ENCODE measurements at places on chromosomes 12 and 14.

DNA sequence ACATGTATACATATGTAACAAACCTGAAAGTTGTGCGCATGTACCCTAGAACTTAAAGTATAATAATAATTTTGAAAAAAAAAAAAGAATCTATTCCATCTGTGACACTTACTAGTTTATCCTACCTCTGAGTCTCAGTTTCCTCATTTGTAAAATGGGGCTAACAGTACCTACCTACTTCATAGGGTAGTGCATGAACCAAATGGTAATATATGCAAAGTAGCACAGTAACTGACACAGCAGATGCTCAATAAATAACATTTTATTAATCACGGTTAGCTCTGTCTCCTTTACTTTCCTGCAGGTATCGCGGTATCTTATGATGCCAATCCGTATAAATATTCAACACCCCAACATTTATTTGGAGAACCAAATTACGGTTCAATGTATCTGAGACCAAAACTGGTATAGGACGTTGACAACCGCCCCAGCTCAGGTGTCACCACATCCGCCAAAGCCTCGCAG is 703 bp downstream of the TMED10 start:
- no peak for DNase-seq

GRCh38 chr12:46617167-46617566 is 208.6 kb downstream of the SLC38A4 start:
- no peak for DNase-seq

DNA sequence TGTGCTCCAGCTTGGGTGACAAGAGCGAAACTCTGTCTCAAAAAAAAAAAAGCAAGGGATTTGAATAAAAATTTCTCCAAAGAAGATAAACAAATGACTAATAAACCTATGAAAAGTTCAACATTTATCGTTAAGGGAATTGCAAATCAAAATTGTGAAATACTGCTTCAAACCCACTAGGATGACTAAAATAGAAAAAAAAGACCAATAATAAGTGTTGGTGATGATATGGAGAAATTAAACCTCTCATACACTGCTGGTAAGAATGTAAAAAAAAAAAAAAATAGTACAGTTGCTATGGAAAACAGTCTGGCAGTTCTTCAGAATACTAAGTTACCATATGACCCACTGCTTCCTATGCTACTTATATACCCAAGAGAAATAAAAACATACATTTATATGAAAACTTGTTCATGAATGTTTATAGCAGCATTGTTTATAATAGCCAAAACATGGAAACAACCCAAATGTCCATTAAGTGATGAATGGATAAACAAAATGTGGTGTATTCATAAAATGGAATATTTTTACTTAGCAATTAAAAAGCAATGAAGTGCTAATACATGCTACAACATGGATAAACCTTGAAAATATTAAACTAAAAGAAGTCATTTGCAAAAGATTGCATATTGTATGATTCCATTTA is 39.4 kb upstream of the TMPRSS12 start:
- no peak for DNase-seq

GRCh38 chr14:97331526-97331925 is 534.3 kb downstream of the VRK1 start:
- DNase-seq = no peak

DNA sequence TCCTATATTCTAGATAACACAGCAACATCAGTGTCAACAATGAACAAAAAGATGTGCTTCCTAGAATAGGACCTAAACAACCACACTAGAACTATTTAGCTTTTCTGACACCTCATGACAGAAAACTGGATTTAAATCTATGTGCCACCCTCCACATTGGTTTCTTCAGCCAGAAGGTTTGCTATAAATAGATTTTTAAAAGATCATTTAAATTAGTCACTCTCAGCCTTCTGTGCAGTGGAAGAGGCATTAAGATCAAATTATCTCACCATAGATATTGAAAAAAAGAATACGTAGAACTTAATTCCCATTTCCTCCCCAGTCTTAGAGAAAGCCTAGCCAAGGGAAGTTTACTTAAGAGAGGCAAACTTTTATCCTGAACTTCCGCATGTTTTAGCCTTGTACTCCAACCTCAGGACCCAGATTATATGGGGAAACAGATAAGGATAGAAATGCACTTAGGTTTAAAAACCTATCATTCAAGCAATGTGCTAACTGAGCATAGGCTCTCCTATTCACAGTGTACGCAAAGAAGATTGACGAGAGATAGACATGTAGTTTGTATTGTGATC is 59.6 kb downstream of the NELL2 start:
- no peak for DNase-seq

GRCh38 chr12:111389635-111390034 is 16.1 kb upstream of the SH2B3 start:
- no peak for DNase-seq

DNA sequence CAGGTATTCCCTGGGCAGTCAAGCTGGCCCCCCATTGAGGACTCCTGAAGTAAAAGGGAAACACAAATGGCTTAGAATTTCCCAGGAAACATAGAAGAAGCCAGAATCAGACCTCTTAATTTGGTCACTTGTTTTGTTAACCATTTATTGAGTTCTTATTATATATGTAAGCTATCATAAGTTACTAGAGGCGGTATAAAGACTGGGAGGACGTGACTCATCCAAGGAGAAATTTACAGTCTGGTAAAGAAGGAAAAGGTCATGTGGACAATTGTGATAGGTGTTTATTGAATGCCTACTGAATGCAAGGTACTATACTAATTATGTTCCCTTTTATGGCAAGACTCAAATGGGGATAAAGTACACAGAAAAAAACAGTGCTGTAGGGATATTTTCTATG is 146.7 kb downstream of the DYRK2 start:
- no peak for DNase-seq

DNA sequence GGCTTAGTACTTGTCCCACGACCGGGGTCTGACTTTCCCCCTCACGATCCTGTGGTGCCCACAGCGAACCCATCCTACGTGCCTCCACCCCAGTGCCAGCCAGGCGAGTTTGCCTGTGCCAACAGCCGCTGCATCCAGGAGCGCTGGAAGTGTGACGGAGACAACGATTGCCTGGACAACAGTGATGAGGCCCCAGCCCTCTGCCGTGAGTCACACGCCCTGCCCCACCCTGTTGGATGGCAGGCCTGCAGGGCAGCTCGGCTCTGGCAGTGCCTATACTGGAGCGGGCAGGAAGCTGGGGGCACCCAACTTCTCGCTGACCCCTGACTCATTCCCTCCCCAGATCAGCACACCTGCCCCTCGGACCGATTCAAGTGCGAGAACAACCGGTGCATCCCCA is 18.3 kb upstream of the LRP1-AS start:
- no peak for DNase-seq

- DNase-seq = no peak
Measured at GRCh38 chr14:64987438-64987767, 708 bp downstream of the FNTB start.

DNA sequence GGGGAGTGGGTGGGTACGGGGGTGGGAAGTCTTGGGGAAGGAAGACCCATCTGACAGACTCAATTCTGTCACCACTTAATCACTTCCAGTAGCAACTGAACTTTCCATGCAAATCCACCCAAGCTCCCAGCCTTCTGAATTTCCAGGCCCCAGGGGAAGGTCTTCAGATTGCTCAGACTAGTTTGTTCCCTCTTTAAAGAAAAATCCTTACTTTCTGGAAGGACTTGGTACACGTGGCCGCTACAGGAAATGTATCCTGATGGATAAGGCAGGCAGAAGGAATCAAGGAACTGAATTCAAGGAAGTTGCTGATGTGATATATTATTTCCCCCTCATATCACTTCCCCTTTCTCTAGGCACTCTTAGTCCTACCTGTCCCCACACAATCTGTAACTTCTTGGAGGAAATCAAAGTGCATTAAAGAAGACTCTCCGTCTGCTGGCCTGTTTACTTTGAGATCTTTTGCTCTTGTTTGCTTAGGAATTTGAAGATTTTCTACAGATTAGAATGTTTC is 6.4 kb downstream of the NFKBIA start:
- DNase-seq = no peak

DNA sequence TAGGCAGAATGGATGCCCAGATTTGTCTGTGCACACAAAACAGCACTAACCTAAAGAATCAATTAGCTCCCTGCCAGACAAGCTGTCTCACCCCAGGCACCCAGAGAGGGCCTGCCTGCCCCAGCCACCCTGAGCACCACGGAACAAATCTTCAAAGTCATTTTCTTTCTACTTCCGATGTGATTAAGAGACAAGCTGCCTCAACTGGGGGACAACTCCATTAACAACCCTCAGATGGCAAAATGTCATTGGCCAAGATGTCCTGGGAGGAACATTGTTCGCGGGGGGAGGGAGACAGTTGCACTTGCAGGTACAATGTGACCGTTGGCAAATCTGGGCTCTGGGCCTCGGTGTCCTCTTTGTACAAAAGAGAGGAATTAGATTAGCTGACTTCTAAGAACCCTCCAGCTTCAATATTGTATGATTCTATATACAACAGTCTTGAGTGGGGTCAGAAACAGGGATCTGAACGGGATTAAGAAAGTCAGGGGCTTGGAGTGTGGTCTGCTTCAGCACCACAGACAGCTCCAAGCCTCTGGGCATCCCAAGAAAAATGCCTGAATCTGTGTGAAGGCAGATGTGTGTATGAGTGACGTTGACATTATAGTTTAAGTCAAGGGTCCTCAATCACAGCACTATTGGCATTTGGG is 42.8 kb upstream of the CMKLR1 start:
- no peak for DNase-seq

- no peak for DNase-seq
Measured at GRCh38 chr12:72241552-72241951, 30.6 kb upstream of the TRHDE start.

GRCh38 chr14:50025776-50026175 is 90.6 kb downstream of the VCPKMT start:
- DNase-seq = no peak

- no peak for DNase-seq
Measured at GRCh38 chr12:52242442-52243258, 9.6 kb downstream of the KRT7 start.

- no peak for DNase-seq
Measured at GRCh38 chr12:114656906-114657596, 26.9 kb downstream of the TBX3 start.
